OCI-LY7 (cell line): ENCODE measurements at places on chromosomes 7 and 10.

- DNase-seq, result no peak
These were observed 11.7 kb downstream of the ANK3 start for GRCh38 chr10:60377955-60378354.

DNA sequence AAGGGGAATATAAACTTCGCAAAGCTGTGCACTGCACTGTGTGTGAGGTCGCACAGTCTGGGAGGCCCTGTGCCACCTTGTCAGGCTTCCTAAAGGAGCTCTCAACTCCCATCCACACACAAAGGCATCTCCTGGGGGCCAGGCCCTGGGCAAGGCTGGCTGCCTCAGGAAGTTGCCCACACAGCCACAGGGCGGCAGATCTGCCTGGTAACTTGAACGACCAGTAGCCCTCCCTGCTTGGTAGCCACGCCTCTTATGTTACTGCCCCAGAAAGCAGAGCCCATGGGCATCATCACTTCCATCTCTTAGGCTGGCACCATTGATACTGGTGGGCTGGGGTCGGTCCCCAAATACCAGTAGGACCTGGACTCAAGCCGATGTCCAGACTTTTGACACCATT, 82.8 kb downstream of the HECW1 start:
- DNase-seq, result no peak

GRCh38 chr7:7869651-7870050, 98.9 kb upstream of the GLCCI1 start:
- no peak for DNase-seq

- DNase-seq, result no peak
These were observed 58.1 kb downstream of the NHLRC2 start for GRCh38 chr10:113912582-113912981.

DNA sequence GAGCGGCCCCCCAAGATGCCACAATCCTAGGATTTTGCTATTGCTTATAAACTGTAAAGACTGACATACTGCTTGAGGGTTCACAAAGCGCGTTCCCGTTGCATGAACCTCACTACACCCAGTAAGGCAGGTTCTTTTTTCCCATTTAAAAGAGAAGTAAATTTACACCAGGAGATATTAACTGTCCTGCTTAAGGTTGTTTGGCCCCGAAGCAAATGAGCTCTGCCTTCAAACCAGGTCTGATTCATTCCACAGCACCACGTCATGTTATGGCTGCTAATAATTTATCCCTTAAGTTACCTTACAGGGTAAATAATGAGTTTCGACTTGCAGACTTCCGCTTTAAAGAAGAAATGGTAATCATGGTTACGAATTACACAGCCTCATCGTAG, 559 bp upstream of the FKBP14 start:
- DNase-seq, result peak; percentile 61

DNA sequence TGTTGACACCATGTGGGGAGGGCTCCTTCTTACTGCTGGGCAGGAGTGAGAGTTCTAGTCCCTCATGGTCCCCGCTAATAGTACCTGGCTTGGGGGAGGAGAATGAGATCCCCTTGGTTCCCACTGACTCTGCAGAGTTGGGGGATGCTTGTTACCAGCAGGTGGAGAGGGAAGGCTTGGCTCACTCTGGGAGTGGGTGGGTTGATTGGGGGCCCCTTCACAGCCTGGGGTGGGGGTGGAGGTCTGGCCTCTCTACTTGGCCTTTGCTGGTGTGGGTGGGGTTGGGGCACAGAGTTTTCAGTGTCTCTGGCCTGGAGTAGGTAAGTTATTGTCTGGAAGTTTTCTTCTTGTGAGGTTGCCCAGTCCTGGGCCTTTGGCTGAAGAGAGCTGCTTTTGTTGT, 31.9 kb downstream of the ADCY1 start:
- DNase-seq, result no peak

DNA sequence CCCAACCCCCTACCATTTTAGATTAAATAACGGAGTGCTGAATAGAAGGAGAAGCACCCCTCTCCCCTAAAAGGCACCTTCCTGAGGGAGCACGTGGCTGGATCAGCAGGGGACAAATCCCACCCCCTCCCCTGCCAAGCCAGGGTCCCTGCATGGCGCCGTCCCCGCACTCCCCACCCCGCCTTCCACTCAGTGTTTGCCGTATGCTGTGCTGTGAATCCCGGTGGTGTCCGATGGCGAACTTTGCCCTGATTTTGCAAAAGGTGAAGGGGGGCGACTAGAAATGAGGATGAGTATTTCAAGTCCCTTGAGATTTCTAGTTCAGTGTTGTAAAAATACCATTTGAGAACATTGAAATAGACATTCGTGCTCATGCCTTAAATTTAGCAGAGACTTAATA, 83.5 kb upstream of the SH2B2 start:
- no peak for DNase-seq

DNA sequence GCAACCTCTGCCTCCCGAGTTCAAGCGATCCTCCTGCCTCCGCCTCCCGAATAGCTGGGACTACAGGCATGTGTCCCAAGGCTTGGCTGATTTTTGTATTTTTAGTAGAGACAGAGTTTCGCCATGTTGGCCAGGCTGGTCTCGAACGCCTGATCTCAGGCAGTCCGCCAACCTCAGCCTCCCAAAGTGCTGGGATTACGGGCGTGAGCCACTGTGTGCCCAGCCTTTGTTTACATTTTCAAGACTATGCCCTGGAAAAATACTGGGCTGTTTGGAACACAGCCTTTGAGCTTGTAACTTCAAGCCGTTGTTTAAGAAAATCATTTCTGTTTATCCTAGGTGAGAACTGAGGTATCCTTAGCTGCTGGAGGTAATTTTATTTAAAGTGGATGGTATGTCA, 1.9 kb downstream of the ZKSCAN1 start:
- no peak for DNase-seq

DNA sequence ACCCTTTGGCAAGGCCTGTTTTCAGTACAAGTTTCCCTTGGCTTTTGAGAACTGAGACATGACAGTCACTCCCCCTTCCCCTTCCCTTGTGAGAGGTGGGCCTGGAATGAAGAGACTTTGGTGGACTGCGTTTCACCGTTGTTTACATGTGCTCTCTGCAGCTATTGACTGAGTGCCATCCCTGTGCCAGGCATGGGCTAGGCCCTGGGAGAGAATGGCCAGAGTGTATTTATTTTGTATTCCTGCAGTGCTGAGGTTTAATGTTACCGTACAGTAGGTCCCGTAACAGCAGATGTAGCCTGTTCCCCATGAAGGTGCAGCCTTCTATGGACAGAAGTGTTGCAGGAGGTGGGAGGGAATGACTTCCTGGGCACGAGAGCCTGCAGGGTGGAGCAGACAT, 50.0 kb downstream of the TACR2 start:
- no peak for DNase-seq

DNA sequence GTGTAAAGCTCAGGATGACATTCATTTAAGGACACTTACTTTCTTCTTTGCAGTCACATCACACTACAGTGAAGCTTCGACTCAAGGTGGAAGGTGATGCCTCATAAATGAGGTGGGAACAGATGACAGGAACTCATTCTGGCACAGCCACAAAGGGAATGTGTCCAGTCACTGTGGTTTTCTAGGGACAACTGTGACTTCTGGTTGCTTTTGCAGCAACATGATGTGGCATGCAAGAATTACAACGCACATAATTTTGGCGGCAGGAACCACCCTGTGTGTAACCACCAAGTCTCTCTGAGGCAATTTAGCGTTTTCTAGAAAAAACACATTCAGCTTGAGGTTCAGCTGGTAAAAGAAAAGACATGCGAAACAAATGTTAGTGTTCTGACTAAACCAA, 32.0 kb upstream of the FERD3L start:
- DNase-seq, result no peak

- no peak for DNase-seq
These were observed 71.1 kb downstream of the FAM107B start for GRCh38 chr10:14703631-14704001.

- no peak for DNase-seq
These were observed 496.2 kb upstream of the ZMIZ1 start for GRCh38 chr10:78572565-78572964.

DNA sequence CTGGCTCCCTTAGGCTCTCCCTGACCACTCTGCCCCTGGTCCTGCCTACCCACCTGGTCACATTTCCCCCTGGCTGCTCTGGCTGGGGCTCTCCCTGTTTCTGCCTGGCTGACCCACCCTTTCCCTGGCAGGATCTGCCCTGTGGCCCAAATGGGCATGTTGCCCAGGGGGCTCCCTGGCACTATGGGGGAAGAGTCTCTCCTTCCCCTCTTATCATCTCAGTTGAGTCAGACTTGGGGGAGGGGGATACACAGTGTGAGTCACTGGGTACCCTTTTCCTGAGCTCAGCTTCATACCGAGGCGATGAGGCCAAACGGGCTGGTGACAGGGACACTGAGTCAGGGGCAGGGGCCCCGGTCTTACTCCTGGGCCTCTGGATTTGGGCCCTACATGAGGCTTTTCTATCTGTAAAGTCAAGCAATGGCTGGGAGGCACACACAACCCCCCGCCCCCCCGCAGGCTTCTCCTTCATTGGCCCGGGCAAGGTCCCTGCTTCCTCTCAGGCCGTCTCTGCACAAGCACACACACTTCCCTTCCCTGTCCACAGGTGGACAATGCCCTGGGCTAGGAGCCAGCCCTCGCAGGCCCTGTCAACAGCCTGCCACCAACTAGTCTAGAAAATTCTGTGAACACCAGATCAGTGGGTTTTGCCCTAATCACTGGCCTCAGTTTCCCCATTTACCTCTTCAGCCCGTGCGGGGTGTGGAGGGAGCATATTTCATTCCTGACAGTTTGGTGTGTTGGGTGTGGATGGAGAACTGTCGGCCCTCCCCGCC, 627 bp upstream of the FLNC start:
- no peak for DNase-seq
